Activated gamma-delta T cell treated with Interleukin-2 at 50 U/mL for 16 hours (primary cell): ENCODE measurements at places on chromosomes 4 and X.
A peak's percentile ranks its signal among the peaks of the same experiment; 100 is the strongest.

- DNase-seq: no peak
Observed at GRCh38 chrX:3648084-3648483, 65.4 kb downstream of the PRKX start.

- no peak for DNase-seq
Observed at GRCh38 chrX:48909703-48910294, 1.6 kb downstream of the SLC35A2 start.

DNA sequence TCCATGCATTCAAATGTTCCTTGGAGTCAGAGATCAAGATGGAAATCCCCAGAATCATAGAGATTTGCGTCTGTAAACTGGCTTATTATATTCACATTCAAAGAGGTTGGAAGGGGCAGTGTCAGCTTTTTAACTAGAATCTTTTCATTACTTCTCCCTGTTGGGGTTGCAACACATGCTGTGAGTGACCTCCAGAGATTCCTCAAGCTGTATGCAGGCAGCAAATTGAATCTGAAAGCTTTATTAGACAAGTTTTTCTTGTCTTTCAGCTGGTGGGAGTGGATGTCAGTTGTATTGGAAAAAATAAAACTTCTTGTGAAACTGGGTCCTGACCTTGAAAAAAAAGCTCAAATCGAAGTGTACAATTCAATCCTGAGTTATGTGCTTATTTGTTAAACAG is 736.5 kb upstream of the FTHL17 start:
- no peak for DNase-seq

GRCh38 chrX:72110051-72110875 is 21.5 kb downstream of the RTL5 start:
- DNase-seq: no peak

DNA sequence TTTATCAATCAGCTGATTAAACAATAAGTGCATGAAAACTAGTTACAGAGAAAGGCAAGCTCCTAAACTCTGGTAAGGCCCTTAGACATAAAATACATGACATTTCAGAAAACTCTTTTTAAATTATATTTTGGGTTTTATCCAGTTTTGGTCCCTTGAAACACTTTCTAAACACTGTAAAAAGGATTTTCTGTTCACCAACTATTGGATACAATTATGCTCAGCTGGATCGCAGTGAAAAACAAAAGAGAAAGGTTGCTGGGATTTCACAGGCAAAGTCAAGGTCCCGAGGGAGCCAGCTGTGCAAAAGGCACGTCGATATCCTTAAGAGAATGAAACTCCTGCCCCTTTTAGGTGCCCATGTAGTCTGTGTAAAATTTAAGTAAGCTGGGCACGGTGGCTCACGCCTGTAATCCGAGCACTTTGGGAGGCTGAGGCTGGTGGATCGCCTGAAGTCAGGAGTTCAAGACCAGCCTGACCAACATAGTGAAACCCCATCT is 1018.4 kb upstream of the INTU start:
- DNase-seq: no peak

- peak; percentile 40 for DNase-seq
Observed at GRCh38 chr4:121408-122084, 2.8 kb upstream of the ZNF718 start.

DNA sequence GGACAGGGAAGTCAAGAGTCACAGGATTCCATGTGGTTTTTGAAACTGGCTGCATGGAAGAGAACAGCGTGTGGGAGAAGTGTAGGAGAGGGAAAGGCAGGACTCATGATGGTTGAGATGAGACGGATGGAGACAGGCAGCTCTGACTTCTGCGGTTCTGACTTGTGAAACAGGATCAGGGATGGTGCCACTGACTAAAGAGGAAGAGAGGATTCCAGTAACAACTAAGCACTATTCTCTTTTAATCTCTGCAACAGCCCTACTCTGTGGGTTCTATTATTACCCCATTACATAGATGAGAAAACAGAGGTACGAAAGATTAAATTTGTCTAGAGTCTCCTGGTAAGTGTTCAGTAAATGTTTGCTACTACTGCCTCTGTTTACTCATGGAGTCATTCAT is 156.3 kb downstream of the CBR4 start:
- DNase-seq: no peak

- no peak for DNase-seq
Observed at GRCh38 chr4:162116095-162116779, 47.6 kb downstream of the FSTL5 start.

GRCh38 chrX:11426712-11427452 is 133.7 kb downstream of the AMELX start:
- DNase-seq: no peak

GRCh38 chrX:25049357-25049756 is 33.6 kb upstream of the ARX start:
- no peak for DNase-seq

DNA sequence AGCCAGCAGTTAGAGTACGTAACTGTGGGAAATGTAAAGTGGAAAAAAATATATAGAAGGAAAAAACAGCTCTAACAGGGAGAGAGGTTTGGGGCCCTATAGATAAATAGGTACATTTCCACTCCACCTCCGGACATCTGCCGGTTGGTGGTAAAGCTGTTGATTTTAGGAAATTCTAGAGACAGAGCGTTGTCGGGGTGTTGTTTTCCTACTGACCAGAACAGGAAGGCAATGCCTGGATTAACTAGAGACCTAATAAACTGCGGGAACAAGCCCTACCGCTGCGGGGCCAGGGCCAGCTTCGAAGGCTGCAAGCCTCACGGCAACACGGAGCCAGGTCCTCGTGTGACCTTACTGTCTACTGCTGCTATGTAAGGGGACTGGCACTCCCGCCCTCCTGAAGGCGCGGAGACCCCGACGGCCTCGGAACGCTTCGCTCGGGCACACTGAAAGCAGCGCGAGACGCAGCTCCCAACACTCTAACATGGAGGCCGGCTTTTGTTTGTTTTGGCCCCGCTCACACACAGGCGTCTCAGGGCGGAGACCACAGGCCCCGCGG is 702 bp upstream of the CDKN2AIP start:
- DNase-seq: peak; percentile 41

GRCh38 chr4:168993714-168994510 is 16.1 kb downstream of the CBR4 start:
- DNase-seq: no peak

DNA sequence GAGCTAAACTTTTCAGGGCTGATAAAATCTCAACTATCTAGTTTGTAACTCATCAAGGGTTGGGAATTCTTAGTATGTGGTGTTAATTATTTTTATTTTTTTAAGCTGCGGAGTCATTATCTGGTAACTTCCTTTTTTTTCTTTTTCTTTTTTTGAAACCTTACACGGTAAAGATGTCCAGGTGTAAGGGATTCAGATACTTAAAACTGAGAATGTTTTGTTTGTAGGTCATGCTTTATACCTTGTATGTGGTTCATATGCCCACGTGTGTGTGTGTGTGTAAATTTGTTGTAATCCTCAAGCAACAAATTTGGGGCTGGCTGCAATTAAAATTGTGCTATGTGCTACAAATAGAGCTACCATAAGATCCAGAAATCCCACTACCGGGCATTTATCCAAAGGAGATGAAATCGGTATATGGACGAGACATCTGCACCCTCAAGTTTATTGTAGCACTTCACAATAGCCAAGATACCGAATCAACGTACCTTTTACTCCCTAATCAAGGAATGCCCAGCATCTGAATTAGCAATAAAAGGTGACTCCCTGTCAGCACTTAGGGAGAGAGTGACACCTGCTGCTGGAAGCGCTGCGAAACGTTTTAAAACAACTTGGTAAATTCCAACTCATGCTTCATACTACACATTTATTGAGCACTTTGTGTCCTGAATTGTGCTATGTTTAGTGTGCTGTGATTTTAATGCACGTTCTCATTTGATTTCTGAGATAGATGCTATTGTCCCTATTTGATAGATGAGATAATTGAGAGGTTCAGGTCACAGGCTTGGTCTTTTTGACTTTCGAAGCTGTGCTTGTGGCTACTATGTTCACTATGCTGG is 16.1 kb downstream of the MSMO1 start:
- DNase-seq: no peak

GRCh38 chr4:66062044-66062443 is 391.8 kb upstream of the EPHA5 start:
- no peak for DNase-seq

DNA sequence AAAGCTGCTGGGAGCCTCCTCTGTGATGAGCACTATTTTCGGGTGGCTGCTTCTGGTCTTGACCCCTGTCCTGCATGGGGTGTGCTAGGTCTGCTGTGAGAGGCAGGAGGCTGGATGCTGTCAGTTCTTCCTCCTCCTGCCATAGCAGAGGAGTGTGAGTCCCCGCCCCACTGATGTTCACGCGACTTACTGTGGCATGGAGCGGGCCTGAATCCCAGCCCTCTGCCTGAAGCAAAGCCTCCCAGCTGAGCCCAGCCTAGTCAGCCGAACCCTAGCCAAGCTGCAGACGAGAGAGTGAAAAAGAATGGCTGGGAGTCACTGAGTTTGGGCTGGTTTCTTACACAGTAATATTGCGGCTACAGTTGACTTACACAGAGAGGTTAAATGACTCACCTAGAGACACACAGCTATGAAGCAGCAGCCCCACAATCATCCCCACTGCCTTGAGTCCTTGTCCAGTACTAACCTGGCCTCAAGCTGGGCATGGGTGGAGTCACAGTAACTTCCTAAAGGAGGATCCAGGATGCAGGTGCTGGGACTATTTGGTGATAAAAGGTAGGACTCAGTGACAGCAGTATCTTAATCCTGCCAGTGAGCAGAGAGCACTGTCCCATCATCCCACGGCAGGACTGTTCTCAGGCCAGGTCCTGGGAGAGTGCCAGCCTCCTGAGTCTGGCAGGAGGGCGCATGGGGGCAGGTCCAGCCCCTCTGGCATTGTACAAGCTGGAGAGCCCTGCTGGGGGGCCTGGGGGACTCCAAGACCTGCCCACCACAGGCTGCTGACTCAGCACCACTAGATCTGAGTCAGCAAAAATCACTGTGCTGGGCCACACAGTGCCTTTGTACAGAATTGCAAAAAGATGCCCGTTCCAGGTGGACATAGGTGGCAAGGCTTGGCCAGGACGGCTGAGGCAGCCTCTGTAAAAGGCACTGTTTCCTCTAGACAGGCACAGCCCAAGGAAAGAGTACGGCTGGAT is 60.4 kb upstream of the CRMP1 start:
- DNase-seq: no peak

DNA sequence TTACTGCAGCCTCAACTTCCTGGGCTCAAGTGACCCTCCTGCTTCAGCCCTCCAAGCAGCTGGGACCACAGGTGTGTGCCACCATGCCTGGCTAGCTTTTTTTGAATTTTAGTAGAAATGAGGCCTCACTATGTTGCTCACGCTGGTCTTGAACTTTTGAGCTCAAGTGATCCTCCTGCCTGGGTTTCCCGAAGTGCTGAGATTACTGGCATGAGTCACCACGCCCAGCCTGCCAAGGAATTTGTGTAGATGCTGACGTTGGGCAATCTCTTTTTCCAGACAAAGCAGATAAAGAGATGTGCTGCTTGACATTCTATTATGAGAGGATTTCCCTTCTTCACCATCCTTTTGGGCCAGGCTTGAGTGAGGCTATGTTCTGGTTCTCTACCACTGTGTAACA is 254.5 kb upstream of the RPS6KA3 start:
- DNase-seq: no peak

DNA sequence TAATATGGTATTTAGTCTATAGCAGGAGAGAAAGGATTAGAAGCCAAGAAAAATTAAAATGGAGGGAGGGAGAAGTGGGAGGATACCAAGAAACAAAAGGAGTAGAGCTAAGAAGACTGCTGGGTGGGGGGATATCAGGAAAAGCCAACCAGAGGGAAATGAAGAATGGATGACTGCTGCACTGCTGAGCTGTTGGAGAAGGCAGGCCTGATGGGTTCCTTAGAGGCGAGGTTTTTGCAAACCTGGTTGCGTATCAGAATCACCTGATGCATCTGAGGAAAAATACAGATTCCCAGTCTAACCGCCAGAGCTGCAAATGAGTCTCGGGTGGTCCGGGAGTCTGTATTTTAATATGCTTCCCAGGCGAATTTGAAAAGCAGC is 1.5 kb downstream of the PGRMC1 start:
- no peak for DNase-seq

GRCh38 chr4:185598846-185599552 is 63.7 kb upstream of the PDLIM3 start:
- DNase-seq: no peak

- DNase-seq: no peak
Observed at GRCh38 chr4:71338846-71339593, at the start of gene SLC4A4. TSS of gene SLC4A4 (plus strand) at chr4:71339020.

GRCh38 chr4:71377561-71377960 is 38.7 kb downstream of the SLC4A4 start:
- no peak for DNase-seq

GRCh38 chr4:110197529-110198042 is 829 bp downstream of the ELOVL6 start:
- DNase-seq: peak; percentile 20

DNA sequence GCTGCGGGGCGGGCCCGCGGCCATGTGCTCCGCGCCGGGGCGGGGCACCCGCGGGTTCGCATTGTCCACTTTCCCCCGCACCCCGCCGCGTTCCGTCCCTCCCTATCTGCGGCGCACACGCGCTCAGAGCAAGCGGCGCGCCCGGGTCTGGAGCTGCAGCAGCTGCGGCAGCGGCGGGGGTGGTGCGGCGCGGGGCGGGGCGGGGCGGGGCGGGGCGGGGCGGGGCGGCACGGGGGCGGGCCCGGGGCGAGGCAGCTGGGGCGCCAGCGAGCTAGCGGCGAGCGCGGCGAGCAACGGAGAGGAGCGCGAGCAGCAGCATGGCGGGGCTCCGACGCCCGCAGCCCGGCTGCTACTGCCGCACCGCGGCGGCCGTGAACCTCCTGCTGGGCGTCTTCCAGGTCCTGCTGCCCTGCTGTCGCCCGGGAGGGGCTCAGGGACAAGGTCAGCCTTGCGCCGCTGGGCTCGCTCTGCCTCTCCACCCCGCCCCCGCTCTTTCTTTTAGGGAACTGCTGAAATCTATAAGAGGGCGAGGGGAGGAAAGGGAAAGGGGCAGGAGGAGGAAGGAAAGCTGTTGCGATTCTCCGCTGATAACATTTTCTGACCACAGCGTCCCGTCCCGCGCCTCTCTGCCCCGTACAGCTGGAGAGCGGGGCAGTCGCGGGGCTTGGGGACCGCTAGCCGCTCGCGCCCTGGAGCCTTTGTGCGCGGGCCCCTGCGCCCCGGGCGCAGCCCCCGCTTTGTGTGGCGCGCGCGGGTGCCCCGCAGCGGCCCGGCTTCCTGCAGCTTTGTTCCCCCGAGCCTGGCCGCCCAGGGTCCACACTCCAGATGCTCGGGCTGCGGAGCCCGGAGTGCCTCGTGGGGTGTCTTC is at the start of gene TMEM131L:
TMEM131L (plus strand) TSS at position 280 of the 868 bp plus-strand sequence; CDS start at position 318, 38 bp downstream.
- peak; percentile 51 for DNase-seq

GRCh38 chr4:2587213-2587823 is 50.9 kb downstream of the FAM193A start:
- no peak for DNase-seq

DNA sequence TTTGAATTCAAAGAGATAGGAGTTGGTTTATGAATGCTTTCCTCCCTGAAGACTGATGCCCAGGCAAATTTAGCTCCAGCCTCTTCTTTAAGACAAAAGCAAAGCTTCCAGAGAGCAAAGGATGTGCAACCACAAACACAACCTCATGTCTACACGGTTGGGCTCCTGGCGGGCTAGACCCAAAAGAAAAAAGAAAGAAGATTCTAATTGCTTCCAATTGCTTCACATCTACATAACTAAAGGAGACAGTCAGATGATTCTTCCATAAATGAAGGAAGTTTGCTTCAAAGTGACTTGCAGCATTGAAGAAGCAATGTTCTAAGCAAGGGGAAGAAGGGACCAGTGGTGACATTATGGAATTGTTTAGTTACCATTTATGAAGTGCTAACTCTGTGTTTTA is 1603.0 kb upstream of the TENM3 start:
- no peak for DNase-seq

GRCh38 chr4:184814686-184815045 is 11.1 kb downstream of the ACSL1 start:
- no peak for DNase-seq

GRCh38 chr4:140800666-140801065 is 44.5 kb upstream of the TBC1D9 start:
- no peak for DNase-seq
